Stimulated activated CD8-positive, alpha-beta memory T cell treated with anti-CD3 and anti-CD28 coated beads, Interleukin-7, amount 100 ng/mL, for 4 hours (primary cell): ENCODE measurements at places on chromosomes 4 and X.

DNA sequence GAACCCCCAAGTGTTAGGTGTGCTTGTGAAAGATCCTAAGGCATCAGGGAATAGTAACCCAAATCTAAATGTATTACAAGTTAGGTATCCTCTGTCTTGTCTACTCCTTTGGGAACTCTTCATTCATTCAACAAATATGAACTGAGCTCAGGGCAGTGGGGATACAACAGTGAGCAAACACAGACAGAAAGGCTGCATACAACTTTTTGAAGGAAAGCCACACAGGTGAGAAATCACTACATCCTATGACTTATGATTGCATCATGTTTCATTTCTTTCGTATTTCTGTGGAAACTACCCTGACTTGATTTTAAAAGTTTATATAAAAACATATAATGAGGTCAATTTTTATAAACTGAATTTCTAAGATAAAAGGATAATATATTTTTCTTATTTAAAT, 43.2 kb downstream of the BCLAF3 start:
- no peak for DNase-seq

- DNase-seq = no peak
These were observed 28.4 kb downstream of the CLDN2 start for GRCh38 chrX:106948641-106949040.

- peak; percentile 41 for DNase-seq
These were observed at the start of gene ANTXR2 for GRCh38 chr4:80072744-80073472. Gene ANTXR2 (minus strand): TSS chr4:80073229. CDS start chr4:80072560, 669 bp downstream.

- DNase-seq = no peak
These were observed 151.0 kb downstream of the CAMK2D start for GRCh38 chr4:113610537-113610936.

GRCh38 chrX:97452283-97452682, 568.6 kb downstream of the RPA4 start:
- DNase-seq = no peak

DNA sequence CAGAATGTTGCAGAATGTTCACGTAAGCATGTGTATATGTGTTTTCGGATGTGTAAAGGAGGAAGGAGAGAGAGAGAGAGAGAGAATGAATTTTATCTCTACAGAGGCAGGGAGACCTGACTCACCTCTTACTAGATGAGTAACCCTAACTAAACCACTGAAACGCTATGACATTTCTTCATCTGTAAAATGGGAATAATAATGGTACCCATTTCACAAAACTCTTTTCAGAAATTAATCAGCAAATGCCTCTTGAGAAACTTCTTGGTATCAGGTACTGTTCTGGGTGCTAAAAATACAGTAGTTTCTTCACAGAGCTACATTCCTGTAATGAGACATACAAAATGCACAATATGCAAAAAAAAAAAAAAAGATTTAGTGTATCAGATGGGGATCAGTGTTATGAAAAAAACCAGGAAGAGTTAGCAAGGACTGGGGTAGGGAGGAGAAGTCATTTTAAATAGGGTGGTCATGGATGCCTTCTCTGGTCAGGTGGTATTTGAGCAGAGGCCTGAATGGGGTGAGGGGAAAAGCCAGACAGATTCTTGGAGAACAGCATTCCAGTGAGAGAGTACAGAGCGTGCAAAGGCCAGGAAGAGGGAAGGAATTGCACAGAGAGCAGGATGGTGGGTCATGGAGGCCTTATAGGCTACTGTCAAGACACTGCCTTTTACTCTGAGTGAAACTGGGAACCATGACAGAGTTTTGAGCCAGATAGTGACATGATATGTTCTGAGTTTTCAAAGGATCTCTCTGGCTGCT, 84.9 kb upstream of the SPANXB1 start:
- DNase-seq = no peak

DNA sequence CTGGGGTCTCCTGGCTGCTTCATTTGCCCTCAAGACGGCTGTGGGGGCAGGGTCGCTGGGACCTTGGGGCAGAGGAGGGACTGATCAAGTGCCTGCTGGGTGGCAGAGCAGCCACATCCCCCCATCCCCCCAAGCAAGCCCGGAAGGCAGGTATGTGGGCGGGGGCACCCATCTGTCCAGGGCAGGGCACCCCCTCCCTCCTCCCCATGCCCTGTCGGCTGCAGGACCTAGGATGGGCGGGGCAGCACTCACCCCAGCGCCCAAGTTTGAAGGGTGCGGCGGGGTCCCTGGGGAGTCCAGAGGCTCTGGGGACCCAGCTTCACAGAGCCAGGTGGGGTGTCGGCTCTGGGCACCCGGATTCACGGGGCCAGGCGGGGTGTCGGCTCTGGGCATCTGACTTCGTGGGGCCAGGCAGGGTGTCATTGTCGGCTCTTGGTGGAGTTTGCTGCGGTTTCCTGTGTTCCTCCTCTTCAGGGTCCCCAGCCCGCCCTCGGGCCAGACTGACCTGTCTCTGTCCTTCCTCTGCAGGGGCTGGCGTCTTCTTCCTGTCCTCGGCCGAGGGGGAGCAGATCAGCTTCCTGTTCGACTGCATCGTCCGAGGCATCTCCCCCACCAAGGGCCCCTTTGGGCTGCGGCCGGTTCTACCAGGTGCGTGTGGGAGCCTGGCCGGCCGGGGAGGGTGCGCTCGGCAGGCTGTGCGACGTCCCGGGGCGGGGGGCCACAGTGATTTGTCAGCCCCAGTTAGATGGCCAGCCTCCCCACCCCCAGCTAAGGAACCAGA, 22.1 kb downstream of the DOK7 start:
- no peak for DNase-seq

- DNase-seq = no peak
These were observed 97.6 kb upstream of the ANXA3 start for GRCh38 chr4:78454016-78454415.

- DNase-seq = no peak
These were observed 52.7 kb downstream of the TBC1D9 start for GRCh38 chr4:140703463-140703862.

- DNase-seq = no peak
These were observed 410.9 kb downstream of the GRID2 start for GRCh38 chr4:92714640-92715039.

DNA sequence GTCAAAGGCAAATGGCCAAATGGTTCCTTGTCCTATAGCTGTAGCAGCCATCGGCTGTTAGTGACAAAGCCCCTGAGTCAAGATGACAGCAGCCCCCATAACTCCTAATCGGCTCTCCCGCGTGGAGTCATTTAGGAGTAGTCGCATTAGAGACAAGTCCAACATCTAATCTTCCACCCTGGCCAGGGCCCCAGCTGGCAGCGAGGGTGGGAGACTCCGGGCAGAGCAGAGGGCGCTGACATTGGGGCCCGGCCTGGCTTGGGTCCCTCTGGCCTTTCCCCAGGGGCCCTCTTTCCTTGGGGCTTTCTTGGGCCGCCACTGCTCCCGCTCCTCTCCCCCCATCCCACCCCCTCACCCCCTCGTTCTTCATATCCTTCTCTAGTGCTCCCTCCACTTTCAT, 3.8 kb upstream of the OPN1LW start:
- DNase-seq = no peak

DNA sequence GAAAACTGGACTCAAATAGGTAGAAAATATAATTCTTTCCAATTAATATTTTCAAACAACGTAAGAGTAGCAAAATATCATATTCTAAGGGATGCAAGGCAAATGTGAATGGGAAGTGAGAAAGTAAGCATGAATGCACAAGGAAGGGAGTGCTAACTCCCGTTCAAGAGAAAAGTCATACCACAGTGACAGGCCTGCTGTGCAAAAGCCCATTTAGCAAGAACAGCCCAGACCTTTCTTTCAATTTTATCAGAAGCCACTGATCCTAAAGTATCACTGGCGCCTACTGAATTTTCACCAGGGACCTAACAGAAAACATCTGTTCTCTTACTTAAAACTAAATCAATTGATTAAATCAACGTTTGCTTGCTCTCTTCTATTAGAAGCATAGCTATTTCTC, 157.9 kb upstream of the DKK2 start:
- DNase-seq = no peak

- DNase-seq = no peak
These were observed 53.8 kb upstream of the HGFAC start for GRCh38 chr4:3387943-3388361.

- DNase-seq = no peak
These were observed 99.9 kb upstream of the TENM3 start for GRCh38 chr4:182143086-182143821.

GRCh38 chr4:53508446-53508845, 82.8 kb downstream of the LNX1 start:
- DNase-seq = no peak

GRCh38 chr4:129428454-129428853, 332.5 kb downstream of the C4orf33 start:
- no peak for DNase-seq

DNA sequence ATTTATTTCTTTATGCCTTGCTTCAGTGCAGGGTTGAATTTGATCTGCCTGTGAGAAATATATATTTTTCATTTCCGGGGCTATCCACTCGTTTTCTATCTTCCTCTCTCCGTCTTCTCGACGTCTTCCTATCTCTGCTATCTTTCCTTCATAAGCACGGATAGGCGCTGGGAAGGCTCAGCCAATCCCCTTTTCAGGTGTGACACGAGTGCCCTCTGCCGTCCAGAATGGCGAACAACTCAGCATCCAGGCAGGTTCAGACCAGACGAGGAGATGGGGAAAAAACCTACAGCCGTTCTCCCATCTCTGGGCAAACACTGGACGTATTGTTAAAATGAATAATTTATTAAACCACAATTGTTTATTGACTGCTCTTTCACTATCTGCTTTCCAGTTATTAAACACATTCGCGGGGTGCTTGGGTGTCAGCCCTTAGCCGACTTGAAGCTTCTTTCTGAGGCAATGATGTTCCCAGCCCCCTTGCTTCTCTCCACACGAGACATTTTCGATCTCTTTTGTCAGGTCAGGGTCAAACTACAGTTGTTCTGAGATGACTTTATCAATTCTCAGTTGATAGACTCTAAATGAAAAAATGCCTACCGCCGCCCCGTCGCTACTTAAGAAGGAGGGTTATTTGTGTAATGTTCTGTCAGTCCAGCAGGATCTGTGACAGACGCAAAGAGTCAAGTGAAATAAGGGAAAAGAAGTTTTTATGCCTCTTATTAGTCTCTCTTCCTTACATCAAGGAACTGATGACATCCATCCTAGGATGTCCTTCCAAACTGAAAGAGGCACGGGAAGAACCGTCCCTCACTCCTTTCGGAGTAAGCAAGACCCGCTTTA, 96.3 kb upstream of the NOCT start:
- no peak for DNase-seq

GRCh38 chr4:85500110-85500867, 25.3 kb downstream of the ARHGAP24 start:
- no peak for DNase-seq

- DNase-seq = no peak
These were observed 85.5 kb upstream of the HPGD start for GRCh38 chr4:174607792-174608191.

DNA sequence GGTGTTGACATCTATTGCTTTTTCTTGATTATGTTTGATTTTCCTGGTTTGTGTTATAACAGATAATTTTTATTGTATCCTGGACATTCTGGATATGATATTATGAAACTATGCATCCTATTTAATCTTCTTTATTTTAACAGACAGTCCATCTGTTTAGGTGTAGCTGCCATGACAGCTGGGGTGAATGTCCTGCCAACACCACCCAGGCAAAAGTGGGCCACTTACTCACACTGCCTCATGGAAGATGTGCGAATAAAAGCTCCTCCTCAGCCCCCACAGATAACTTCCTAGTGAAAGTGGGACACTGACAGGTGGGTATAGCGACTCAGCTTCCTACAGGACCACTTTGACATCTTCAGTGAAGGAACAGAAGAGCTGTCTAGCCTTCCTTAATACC, 18.4 kb upstream of the CNKSR2 start:
- no peak for DNase-seq

GRCh38 chr4:141041021-141041476, 92.2 kb downstream of the RNF150 start:
- no peak for DNase-seq

DNA sequence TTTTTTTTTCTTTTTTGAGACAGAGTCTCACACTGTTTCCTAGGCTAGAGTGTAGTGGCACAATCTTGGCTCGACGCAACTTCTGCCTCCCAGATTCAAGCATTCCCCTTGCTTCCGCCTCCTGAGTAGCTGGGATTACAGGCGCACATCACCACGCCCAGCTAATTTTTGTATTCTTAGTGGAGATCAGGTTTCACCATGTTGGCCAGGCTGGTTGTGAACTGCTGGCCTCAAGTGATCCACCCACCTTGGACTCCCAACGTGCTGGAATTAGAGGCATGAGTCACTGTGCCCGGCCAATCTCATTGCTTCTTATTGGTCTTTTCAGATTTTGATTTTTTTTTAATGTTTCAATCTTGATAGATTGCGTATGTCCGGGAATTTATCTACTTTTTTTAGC, 124.4 kb downstream of the NBDY start:
- no peak for DNase-seq

GRCh38 chrX:152926279-152926678, 28.4 kb downstream of the ZNF185 start:
- DNase-seq = peak; percentile 30

DNA sequence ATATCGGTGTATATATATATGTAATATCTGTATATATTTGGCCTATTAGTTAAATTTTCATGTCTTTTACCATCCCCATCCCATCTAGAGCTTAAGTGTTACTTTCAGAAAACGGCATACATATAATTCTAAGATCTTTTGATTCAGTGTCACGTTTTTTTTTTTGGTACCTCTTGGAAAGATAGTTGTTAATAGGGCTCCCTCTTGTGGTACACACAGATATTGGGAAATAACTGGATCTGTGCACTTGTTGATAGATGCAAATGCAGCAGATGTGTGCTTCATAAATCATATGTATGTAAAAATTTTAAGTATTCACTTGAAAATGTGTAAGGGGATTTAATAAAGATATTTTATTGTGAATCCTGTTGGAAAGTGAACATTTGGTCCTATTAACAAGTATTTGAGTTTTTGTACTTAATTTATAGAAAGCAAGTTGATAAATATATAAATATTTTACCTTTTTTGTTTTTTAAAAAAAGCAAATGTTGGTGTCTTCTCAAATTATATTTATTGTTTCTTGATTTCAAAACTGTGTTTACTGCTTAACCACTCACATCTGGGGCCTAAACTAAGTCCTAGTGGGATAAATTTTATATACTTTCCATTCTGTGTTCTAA, 74.7 kb downstream of the PAQR3 start:
- no peak for DNase-seq

DNA sequence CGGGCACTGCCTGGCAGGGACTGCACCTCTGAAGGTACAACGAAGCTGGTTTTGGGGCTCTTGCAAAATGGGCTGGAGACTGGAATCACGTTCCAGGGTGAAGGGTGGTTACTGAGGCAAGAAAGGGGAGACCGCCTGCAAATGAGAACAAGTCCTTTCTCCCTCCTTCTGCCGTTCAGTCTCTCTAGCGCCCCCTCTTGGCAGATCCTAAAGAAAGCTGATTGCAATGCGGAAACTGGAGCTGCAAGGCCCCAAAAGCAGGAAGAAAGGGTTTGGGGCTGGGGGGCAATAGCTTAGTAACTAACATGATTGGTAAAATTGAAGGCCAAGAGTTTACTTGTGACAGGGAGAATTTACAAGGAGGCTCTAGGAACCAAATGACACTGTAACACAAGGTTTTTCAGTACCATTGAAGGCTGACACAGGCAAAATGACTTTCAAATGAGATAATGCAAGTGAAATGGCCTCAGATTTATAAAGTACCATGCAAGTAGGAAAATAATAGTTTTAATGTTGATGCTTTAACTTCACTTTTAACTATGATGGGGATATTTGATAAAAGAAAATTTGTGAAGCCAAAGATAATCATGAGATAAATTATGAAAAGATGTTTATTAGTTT, 222.7 kb upstream of the HAND2 start:
- no peak for DNase-seq
